Osteoblast (primary cell): ENCODE measurements at places on chromosomes 7 and 10. TPM values are rescaled to one million over a fixed set of nuclear protein-coding genes. Genes with fewer than 3 reads are reported as not detected.

DNA sequence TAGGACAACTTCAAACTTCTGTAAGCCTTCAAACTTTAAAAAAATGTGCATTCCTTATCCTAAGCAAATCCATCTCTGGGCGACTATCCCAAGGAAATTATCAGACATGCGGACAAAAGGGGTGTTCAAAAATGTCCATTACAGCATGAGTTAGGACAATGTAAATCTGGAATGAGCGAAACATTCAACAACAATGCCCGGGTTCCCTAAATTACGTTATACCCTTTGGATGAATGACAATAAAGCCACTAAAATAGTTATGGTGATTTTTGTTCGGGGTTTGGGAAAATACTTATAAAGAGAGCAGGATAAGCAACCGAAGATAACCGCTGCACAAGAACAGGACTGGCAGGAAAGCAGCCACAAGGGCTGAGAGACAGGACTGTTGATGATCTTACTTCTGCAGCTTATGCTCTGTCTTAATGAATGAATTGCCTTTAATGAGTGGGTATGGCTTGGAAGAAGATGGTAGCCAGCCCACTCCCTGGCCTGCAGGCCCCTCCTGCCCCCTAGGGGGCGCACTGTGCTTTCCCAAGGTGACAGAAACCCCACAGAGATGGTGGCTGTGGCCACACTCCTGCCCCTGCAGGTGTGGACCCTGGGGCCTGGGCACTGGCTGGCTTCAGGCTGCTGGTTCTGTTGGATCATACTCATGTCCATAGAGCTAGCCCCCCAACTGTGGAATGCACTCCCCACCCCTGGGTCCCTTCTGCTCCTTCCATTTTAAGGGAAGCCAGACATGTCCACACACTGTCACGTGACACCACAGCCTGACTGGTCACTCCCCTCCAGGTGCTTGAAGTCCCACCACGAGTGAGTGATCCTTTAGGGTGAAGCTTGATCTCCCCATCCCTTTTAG, 45.0 kb downstream of the ZCCHC24 start:
- no peaks in the 10 kb centered on the region for H3K36me3 ChIP-seq
- peak; percentile 86 for DNase-seq
- H3K4me3 ChIP-seq, result no peak overlapping the region
- H3K27ac ChIP-seq, result peak overlapping the region; percentile 94
- H3K27me3 ChIP-seq, result no peaks in the 10 kb centered on the region

DNA sequence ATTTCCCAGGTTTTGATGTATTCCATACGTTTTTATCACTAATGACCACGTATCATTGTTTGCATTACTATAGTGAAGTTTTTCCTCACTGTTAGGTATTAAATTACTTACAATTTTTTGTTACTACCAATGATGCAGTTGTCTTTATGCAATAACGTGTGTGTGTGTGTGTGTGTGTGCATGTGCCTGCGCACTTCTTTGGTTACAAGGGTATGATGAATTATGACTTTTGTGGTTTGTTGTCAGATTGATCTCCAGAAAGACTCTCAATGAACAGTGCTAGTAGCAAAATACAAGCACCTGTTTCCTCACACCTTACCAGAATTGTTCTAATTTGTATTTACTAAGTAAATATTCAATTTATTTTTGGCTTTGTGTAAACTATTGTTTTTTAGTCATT, 51.5 kb downstream of the MCMBP start:
- H3K36me3 ChIP-seq, result no peaks in the 10 kb centered on the region
- DNase-seq, result no peak
- H3K27me3 ChIP-seq, result no peaks in the 10 kb centered on the region
- no peak overlapping the region for H3K4me3 ChIP-seq
- no peaks in the 10 kb centered on the region for H3K4me1 ChIP-seq

DNA sequence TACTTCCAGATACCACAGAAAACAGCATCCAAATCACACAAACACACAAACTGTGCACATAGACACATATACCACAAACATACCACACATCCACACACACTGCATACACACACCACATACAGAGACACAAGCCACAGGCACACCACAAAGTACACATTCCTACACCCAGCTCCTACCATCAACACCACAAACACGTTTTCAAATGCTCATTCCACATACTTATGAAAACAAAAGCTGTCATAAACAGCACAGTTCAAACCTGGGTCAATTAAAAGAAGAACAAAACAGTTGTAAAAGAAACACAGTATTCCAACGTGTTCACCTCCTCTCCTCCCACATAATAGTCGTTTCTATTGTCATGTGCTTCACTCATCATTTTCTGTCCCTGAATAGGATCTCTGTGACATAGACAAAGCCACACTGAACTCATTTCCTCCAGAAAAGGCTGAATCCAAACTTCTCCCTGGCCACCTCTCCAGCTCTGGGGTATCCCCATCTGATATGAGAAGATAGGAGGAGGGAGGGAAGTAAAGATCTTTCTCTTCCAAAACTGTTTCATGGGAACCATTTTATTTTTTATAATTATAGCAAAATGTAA, 89.2 kb downstream of the CXCL12 start:
- H3K36me3 ChIP-seq, result no peaks in the 10 kb centered on the region
- DNase-seq, result peak; percentile 34
- H3K4me1 ChIP-seq, result peaks cover 37% of the 10 kb centered on the region
- no peak overlapping the region for H3K4me3 ChIP-seq
- no peaks in the 10 kb centered on the region for H3K27me3 ChIP-seq

DNA sequence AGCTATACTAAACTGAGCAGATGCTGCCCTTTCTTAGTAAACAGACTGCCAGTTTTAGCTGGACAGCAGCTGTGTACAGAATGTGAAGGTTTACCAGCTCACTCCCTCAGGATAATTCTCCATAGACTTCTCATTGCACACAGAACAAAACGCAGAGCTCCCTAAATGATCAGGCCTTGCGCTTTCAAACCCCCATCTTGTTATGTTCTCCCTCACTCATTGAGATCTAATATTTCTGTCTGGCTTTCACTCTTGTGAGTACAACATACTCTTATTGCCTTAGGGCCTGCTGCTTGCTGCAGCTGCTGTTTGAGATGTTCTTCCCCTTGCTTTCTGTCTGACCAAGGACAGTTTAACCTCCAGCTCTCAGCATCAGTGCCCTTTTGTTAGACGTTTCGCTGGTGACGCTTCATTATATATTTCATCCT, 17.3 kb downstream of the VWDE start:
- no peak for DNase-seq
- no peaks in the 10 kb centered on the region for H3K36me3 ChIP-seq
- H3K4me1 ChIP-seq, result no peaks in the 10 kb centered on the region
- no peak overlapping the region for H3K27ac ChIP-seq
- no peaks in the 10 kb centered on the region for H3K27me3 ChIP-seq
- H3K4me3 ChIP-seq, result no peak overlapping the region

GRCh38 chr7:72183835-72184234, 228.3 kb downstream of the CALN1 start:
- H3K27ac ChIP-seq, result no peak overlapping the region
- H3K36me3 ChIP-seq, result no peaks in the 10 kb centered on the region
- DNase-seq, result no peak
- no peaks in the 10 kb centered on the region for H3K27me3 ChIP-seq
- no peaks in the 10 kb centered on the region for H3K4me1 ChIP-seq

Gene NRP1
- total RNA-seq, result 173 and 200 TPM in 2 replicates

Gene TRIM73
- total RNA-seq, result 0.36 and 1.5 TPM in 2 replicates

DNA sequence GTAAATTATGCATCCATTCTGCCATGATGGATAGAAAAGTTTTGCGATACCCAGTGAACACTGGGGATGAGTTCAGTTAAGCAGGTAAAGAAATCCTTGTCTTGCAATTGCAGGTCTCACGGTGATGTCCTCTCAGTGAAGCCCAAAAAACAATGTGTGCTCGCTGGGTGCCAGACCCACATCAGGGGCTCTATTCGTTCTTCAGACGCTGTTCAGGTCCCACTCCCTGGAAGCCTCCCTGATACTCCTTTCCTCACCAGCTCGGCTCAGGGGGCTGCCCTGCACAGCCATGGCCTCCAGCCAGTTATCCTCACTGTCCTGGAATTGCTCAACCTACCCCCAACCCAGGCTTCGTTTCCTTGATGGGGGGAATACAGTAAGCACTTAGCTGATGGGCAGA, 323.5 kb downstream of the ADARB2 start:
- H3K4me1 ChIP-seq, result no peaks in the 10 kb centered on the region
- no peak for DNase-seq
- H3K4me3 ChIP-seq, result no peak overlapping the region
- no peaks in the 10 kb centered on the region for H3K36me3 ChIP-seq
- no peaks in the 10 kb centered on the region for H3K27me3 ChIP-seq

Gene HMX2
- total RNA-seq, result not detected in 2 replicates

Gene HOXA10
- 32.1 and 43.1 TPM in 2 replicates for total RNA-seq

DNA sequence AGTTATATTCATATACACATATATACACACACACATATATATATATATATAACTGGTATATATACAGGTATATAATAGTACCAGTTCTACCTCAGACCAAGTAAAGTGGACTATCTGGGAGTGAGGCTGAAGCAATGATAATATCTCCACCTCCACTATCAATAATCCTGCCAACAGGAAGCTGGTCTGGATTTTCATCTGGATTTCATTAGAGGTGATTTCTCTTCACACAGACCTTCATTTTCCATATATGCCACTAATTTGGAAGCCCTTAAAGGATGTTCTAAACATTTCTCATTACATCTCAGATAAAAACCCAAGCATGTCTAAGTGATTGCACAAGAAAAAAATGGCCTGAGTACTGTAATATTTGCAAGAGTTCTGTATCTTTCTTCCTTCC, 1.7 kb upstream of the SLC35B4 start:
- H3K27me3 ChIP-seq, result no peaks in the 10 kb centered on the region
- H3K4me1 ChIP-seq, result peaks cover 10% of the 10 kb centered on the region
- H3K27ac ChIP-seq, result no peak overlapping the region
- DNase-seq, result no peak
- H3K36me3 ChIP-seq, result no peaks in the 10 kb centered on the region

DNA sequence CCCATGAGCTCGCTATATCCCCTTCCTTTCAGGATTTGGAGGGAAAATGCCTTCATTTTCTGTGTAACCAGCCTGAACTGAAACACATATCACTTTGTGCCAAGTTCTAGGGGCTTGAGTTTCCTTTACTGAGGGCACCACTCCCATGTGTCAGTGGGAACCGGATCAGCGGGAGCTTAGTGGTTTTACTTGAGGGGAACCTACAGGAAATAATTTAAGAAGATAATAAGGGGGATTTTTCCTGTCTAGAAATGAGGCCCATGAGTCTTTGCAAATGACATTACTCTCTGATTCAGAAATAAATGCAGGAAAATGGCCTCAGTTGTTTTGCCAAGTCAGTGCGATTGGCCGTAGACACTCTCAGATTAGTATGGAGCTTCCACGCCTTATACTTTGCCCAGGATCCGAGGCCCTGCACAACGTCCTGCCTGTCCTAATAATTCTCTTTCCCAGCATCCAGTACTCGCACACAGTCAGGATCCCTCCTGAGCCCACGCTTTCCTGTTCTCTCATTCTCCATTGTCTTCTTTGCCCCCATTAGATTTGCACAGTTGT, 86.4 kb upstream of the LYZL1 start:
- peaks cover 7% of the 10 kb centered on the region for H3K4me1 ChIP-seq
- no peak overlapping the region for H3K4me3 ChIP-seq
- H3K27me3 ChIP-seq, result peaks cover 8% of the 10 kb centered on the region
- H3K36me3 ChIP-seq, result no peaks in the 10 kb centered on the region
- H3K27ac ChIP-seq, result no peak overlapping the region
- DNase-seq, result no peak

DNA sequence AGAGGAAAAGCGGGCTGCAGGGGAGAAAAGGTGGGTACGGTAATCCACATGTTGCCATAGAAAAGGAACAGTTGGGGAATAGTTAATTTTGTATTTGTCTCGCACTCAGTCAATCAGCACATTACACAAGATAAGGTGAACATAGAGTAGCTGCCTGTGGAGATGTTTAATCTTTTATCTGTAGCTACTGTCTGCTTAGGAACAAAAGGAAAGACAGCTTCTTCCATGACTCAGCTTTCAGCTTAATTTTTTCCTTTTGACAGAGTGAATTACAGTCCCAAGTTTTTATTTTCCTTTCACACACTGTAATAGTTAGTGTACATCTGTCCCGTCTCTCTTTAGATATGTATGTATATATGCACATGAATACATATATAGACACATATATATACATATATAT, 39.3 kb upstream of the PODXL start:
- no peaks in the 10 kb centered on the region for H3K36me3 ChIP-seq
- no peak overlapping the region for H3K4me3 ChIP-seq
- DNase-seq, result no peak
- no peak overlapping the region for H3K27ac ChIP-seq
- H3K4me1 ChIP-seq, result no peaks in the 10 kb centered on the region

GRCh38 chr7:37095122-37095521, 353.5 kb downstream of the ELMO1 start:
- H3K4me3 ChIP-seq, result no peak overlapping the region
- DNase-seq, result no peak
- H3K27me3 ChIP-seq, result no peaks in the 10 kb centered on the region
- no peaks in the 10 kb centered on the region for H3K36me3 ChIP-seq
- H3K4me1 ChIP-seq, result no peaks in the 10 kb centered on the region

Gene SORCS3
- not detected in 2 replicates for total RNA-seq

- no peaks in the 10 kb centered on the region for H3K4me1 ChIP-seq
- DNase-seq, result peak; percentile 87
- peaks cover 98% of the 10 kb centered on the region for H3K27me3 ChIP-seq
- no peaks in the 10 kb centered on the region for H3K36me3 ChIP-seq
- no peak overlapping the region for H3K4me3 ChIP-seq
- no peak overlapping the region for H3K27ac ChIP-seq
Measured at GRCh38 chr10:101133489-101134298, 2.6 kb downstream of the TLX1 start.

- no peaks in the 10 kb centered on the region for H3K36me3 ChIP-seq
- DNase-seq, result no peak
- no peak overlapping the region for H3K27ac ChIP-seq
- H3K4me3 ChIP-seq, result no peak overlapping the region
Measured at GRCh38 chr7:945556-946255, 8.8 kb downstream of the ADAP1 start.

Gene PIK3CG
- not detected in 2 replicates for total RNA-seq

Gene LRMDA
- total RNA-seq, result 17.1 and 18.5 TPM in 2 replicates

DNA sequence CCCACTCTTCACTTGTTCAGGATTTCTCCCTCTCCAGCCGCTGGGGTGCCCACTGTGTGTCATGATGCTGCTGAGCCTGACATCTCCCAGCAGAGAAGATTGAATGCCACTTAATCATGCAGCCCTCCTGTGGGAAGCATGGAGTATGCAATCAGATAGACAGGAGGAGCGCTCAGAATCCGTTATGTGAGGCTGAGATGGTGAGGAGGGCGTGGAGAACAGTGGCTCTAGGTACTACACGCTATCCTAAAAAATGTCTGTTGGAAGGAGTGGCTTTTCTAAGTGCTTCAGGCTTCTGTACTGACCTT, 334.3 kb downstream of the LRMDA start:
- DNase-seq, result no peak
- H3K27me3 ChIP-seq, result no peaks in the 10 kb centered on the region
- no peak overlapping the region for H3K4me3 ChIP-seq
- peaks cover 11% of the 10 kb centered on the region for H3K4me1 ChIP-seq
- H3K36me3 ChIP-seq, result no peaks in the 10 kb centered on the region
- H3K27ac ChIP-seq, result no peak overlapping the region

- H3K27me3 ChIP-seq, result peaks cover 3% of the 10 kb centered on the region
- no peak overlapping the region for H3K27ac ChIP-seq
- DNase-seq, result no peak
Measured at GRCh38 chr10:6738112-6738768, 158.2 kb upstream of the PRKCQ start.

- peaks cover 7% of the 10 kb centered on the region for H3K4me1 ChIP-seq
- no peaks in the 10 kb centered on the region for H3K36me3 ChIP-seq
- no peak overlapping the region for H3K27ac ChIP-seq
- DNase-seq, result peak; percentile 79
Measured at GRCh38 chr7:101622609-101623173, 6.4 kb downstream of the MYL10 start.

Gene PLCE1
- 6.2 and 7.7 TPM in 2 replicates for total RNA-seq
